ENCODE measurements at places on chromosomes 4 and X.
A peak's percentile ranks its signal among the peaks of the same experiment; 100 is the strongest.

DNA sequence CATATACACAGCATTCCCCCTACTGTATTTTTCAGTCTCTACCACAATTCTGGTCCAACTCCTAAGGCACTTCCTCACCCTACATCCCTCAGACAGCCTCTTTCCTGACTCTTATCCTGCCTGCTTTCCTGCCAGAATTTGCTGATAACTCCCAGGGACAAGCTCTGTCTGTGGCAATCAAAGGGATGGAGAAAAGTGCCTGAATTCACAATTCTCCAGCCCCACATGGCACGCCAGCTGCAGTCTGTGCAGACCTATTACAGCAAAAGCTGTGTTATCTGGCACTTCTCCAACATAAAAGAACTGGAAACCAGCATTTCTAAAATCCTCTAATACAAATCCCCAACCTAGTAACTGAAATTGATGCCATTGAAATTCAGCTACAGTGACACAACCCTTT lies 404.8 kb downstream of the KLHL13 start:
- no peak for DNase-seq

DNA sequence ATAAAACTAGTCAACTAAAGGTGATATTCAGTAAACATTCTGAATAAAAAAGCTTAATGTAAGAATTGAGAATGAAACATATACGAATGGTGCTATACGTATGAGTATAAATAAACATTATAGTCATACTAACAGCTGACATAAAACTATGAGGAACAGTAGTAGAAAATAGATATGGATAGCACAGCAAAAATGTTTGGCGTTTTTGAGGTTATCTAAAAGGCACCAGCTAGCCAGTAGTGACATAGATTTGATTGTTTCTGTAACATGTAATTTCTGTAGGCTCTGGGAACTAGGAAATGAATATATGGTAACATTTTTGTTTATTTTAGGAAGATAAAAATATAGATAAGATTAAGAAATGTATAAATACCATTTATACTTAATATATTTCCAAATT lies 69.3 kb downstream of the SNX25 start:
- DNase-seq: no peak

GRCh38 chr4:5526080-5526846 lies 182.1 kb downstream of the EVC2 start:
- no peak for DNase-seq

DNA sequence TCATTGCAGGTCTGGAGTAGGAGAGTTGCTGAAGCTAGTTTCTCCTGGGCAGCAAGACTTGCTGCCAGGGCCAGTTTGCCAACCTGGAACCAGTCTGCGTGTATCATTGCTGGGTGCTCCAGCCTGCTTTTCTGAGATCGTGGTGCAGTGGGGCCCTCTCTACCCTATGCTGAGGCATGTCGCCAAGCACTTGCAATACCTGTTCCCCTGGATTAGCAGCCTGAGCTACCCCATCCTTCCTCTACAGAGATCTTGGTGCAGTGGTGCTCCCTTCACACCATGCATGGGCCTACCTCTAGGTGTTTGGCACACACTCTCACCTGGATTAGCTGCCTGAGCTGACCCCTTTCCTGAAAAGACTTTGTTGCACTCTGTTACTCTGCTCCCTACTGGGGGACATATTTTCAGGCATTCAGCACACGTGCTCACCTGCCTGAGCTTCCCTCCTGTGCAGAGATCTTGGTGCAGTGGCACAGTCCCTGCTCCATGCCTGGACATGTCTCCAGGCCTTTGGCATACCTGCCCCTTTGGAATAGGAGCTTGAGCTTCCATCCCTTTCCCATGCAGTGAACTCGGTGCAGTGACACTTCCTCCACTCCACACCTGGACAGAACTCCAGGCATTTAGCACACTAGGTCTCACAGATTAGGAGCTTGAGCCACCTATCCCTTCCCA lies 133.7 kb upstream of the CXCL13 start:
- no peak for DNase-seq

DNA sequence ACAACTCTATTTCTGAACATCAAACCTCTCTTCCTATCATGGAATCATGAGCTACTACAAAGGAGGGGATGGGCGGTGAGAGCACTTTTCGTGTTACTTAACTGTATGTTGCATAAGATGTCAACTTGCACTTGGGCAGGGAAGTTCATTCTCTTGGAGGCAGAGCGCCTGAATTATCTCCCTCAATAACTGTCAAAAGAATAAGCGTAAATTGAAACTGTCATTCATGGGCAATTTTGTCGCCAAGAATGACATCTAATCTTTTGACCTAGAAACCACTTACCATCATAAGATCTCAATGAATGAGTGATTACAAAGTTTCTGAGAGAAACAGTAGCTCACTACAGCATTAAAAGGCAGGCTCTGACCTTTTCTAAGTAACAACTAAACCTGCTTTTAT lies 23.5 kb upstream of the USP26 start:
- DNase-seq: no peak

DNA sequence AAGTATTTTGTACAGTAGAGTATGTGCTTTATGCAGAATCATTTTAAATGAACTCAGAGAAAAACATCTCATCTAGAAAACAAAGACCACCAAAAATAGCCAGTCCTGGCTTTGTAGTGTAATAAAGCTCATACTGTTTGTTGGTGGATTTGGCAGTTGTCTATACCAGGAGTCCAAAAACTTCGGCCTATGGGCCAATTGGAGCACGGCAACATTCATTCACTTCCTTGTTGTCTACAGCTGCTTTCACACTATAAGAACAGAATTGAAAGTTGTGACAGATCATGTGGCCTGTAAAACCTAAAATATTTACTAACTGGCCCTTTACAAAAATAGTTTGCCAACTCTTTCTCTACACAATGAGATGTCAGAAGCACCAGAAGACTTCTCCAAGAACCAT lies 5.3 kb downstream of the FBXW7 start:
- DNase-seq: no peak

DNA sequence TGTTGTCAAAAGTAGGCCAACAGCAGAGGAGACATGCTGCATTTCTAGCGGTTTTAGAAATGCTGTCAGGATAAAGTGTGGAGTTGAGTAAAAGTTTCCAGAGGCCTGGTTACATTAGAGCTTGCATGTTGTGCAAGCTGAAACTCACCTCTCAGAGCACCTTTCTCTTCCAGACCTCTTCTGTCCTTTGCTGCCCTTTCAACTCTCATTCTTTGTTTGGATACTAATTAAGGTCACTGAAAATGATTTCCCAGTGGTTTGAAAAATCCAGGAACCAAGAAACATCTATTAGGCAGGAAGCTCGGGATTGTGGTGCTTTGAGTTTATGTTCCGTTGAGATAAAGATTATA lies 426.6 kb downstream of the MAPK10 start:
- DNase-seq: no peak

GRCh38 chr4:37652747-37653527 lies 33.2 kb downstream of the RELL1 start:
- DNase-seq: no peak

- DNase-seq: no peak
Measured at GRCh38 chrX:68721546-68721945, 74.1 kb downstream of the STARD8 start.

GRCh38 chr4:116005037-116005805 lies 891.8 kb upstream of the NDST4 start:
- DNase-seq: no peak

DNA sequence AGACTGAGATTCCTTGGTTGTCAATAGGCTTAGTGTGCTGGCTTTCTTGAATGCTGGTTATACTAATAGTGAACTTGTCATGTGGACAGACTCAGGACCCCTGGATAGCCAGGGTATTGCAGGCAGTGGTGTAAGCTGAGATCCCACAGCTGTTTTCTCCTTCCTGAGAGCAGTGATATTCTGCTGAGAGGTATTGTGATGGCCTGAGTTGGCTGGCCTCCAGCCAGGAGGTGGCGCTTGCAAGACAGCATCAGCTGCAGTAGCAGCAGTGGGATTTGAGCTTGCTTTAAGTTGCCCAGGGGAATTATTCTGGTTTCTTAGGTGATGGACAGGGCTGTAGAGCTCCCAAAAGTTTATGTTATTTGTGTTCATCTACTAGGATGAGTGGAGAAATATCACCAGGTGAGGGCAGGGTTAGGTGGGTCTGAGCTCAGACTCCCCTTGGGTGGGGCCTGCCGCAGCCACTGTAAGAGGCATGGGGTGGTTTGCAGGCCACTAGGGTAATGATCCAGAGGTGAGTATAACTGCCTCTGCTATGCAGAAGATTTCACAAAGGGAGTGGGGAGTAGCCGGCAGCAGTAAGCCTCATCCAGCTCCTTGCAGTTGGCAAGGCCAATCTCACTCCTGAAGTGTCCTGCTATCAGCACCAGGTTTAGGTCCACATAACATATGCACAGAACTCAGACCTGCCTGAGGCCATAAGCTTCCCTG lies 66.2 kb downstream of the IL15 start:
- DNase-seq: peak; percentile 3

DNA sequence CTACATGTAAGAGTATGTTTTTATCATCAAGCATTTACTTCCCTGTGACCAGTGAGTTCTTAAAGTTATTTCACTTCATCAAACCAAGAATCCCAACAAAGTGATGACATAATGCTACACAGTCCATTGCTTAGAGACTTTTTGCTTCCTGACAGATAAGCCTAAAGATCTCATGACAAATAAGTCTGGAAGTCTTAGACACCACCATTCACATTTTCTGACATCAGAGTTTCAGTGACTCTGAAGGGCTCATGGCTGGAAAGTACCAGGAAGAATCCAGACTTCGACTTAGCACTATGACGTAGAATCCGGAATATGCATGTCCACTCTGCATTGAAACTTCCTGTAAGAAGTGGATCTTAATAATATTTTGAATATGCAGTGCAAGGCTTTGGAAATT lies 53.7 kb downstream of the CLDN22 start:
- no peak for DNase-seq

DNA sequence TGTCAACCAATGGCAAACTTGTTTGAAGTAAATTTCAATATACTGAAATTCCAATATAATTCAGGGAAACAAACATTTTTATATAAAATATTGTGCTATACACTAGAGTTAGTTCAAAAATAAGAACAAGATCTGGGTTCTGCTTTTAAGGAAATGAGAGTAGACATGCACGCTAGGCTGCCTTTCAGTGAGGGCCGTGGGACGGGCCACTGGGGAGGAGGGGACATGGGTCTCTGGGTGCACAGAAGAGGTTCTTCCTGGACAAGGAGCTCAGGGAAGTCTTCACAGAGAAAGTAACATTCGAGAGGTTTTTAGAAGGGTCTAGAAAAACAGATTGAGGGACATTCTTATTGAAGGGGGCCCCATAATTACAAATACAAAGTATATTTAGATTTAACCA lies 64.4 kb downstream of the SHROOM3 start:
- no peak for DNase-seq

DNA sequence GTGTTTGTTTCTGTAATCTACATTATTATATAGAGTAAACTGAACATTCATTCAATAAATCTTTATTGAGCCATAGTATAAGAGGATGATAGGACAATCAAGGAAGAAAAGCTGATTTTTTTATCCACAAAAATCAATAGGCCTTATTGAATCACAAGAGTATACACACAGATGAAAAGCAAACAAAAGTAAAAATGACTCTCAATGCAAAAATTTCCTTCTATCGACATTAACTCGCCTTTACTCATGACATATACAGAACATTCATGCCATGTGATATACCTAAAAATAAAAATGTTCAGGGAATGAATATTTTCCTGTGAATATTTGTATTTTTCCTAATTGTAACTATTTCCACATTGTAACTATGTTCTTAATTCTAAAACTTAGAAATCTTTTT lies 161.2 kb downstream of the LRBA start:
- no peak for DNase-seq

GRCh38 chrX:65686236-65686635 lies 18.8 kb downstream of the MSN start:
- no peak for DNase-seq

DNA sequence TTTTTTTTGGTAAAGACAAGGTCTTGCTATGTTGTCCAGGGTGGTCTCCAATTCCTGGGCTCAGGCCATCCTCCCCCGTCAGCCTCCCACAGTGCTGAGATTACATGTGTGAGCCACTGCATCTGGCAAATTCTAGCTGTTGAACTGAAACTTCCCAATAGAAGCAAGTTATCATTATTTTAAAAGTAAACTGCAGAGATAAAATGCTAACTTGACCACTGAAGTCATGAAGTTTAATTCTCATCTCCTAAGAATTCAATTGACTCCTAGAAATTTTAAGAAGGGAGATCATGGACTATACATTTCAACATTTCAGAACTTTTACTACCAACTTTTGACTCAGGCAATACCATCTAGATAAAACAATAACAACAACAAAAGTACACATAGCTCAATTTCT lies 11.7 kb upstream of the EXOSC9 start:
- DNase-seq: no peak

DNA sequence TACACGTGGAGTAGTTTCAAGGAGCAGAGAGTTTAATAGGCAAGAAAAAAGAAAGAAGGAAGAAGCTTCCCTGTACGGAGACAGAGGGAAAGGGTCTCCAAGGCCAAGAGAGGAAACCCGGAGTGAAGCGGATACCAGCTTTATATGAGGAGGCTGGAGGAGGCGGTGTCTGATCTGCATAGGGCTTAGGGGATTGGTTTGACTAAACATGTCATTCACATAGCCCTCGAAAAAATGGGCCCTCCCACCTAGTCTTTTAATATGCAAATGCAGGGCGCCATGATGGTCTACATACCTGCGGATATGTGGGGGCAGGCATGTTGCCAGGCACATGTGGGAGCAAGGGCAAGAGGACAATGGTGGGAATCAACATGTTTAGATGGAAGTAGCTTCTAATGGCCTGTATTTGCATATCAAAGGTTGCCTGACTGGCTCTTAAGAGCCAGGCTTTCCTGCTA lies 103.1 kb upstream of the UGT8 start:
- no peak for DNase-seq

DNA sequence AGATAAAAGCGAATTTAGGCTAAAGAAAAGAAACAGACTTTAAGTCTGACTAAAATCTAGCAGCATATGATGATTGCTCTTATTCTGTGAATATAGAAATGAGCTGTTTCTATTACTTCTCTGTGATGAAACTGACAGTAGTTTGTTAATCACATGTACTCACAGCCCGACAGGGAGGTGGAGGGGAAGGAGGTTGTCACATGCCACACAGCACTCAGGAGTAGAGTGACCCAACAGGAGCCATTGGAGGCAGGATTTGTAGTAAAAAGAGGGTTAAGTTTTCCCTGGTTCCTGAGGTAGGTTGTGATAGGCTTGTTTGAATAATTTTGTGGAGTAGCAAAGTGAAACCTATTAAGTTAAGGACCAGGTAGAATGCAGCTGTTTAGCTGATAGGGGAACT lies 495.9 kb downstream of the CENPC start:
- no peak for DNase-seq

GRCh38 chr4:71382125-71382899 lies 43.5 kb downstream of the SLC4A4 start:
- DNase-seq: no peak

GRCh38 chr4:113773756-113774155 lies 12.2 kb upstream of the CAMK2D start:
- no peak for DNase-seq

DNA sequence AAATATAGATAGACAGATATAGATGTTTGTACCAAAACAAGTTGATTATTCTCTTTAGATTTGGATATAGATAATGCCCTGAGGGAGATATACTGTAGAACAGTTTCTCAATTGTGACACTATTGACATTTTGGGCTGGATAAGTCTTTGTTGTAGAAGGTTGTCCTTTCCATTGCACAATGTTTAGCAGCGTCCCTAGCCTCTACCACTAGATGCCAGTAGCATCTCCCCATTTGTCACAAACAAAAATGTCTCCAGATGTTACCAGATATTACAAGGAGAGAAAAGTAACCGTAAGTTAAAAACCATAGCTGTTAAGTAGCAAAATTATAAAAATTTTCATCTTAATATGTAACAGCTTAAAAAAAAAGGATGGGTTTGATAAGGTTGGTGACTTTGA lies 2595.3 kb downstream of the ARAP2 start:
- peak; percentile 21 for DNase-seq

GRCh38 chrX:55648434-55648833 lies 25.2 kb downstream of the FOXR2 start:
- no peak for DNase-seq

Data from HCT116 (cell line).